ENCODE measurements at places on chromosomes 12 and 14.

GRCh38 chr12:124381456-124382296 is 86.8 kb downstream of the RFLNA start:
- peak; percentile 51 for DNase-seq

GRCh38 chr12:8491646-8492530 is 21.4 kb upstream of the CLEC4D start:
- no peak for DNase-seq

- DNase-seq: no peak
These were observed 24.5 kb upstream of the KIF21A start for GRCh38 chr12:39467432-39467870.

GRCh38 chr12:104313568-104314241 is 10.2 kb downstream of the EID3 start:
- no peak for DNase-seq

- DNase-seq: no peak
These were observed 14.2 kb downstream of the FAIM2 start for GRCh38 chr12:49889361-49890095.

- no peak for DNase-seq
These were observed 690.3 kb downstream of the TMEM121 start for GRCh38 chr14:106216679-106217078.

DNA sequence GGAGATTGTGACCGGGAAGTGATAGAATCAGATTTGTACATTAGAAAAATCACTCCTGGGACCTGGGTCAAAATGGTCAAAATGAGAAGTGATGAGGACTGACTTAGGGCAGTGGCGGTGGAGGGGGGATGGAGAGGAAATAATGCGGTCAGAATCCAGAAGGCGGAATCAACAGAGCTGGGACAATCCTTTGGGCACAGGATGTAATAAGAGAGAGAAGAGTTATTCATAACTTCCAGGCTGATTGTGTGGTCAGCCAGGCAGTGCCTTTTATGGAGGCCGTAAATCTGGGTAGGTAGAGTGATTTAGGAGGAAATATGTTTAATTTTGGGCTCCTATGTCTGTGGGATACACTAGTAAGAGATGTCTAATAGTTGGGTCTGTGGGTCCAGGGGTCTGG is 21.6 kb downstream of the FBXL14 start:
- no peak for DNase-seq

GRCh38 chr12:121577443-121578180 is 3.2 kb downstream of the KDM2B start:
- no peak for DNase-seq

DNA sequence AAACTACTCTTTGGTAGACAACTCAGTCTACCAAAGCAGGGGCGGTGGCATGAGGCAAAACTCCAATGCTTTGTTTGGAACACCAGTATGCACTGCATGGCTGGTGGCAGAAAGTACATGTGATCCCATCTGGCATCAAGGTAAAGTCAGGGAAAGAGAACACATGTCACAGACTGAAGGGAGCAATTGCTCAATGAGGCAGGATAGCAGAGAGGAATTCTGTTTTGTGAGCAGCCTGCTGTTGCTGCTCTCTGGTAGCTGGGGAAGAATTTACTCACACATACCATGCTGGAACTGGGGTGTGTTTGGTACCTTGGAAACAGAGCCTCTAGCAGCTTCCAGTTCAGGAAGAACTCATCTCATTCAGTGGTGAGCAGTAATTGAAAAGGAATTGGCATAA is 84.8 kb downstream of the HELB start:
- no peak for DNase-seq

GRCh38 chr12:3107954-3108353 is 30.8 kb downstream of the TSPAN9 start:
- DNase-seq: peak; percentile 18

DNA sequence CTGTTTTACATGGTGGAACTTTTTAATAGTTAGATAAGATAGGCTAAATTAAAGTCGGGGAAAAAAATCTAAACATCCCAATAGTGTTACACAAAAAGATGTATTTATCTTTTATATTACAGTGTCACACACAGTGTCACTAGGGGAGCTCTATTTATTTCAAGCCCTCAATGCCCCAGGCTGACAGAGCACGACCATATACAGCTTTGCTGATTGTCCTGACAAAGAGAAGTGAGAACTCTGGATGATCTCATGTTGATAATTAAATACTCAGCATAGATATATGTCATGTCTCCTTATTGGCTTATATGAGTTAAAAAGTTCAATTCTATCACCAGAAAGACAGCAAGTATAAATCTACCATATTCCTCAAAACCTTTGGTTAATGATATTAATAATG is 594.3 kb downstream of the LRFN5 start:
- DNase-seq: no peak

DNA sequence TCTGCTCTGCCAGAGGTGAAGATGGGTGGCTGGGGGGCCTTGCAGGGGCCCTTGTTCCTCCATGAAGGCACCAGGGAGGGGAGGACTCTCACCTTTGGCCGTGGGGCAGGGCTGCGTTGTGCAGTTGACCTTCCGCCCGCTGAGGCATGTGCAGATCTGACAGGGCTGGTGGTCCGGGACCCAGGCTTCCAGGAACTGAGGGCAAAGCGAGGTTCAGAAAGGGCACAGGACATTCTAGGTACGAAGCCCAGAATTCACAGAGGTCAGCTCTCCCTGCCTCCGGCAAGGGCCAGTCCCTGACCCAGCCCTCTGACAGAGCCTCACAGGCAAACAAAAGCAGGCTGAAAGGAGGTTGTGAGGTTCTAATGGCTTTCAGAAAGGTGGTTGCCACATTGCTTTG is 40.4 kb upstream of the ANO2 start:
- no peak for DNase-seq

- DNase-seq: peak; percentile 12
These were observed 35.6 kb downstream of the SCFD1 start for GRCh38 chr14:30657606-30658163.

GRCh38 chr14:55556929-55557623 is 22.9 kb upstream of the KTN1 start:
- peak; percentile 92 for DNase-seq

DNA sequence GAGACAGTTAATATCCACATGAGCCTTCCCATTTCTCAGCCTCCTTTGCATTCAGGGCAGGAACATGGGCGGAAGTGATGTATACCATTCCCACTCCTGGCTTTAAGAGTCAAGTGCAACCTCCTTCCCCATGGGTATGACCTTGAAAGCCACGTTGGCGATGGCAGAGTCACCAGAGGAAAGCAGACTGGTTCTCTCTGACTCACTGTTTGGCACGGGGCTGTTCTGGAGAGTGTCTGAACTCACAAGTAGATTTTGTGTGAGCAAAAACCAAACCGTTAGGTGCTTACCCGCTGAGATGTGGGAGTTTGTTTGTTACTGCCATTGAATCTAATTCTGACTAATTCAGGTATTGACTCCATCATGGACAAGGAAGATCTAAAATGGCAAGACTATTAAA is 36.7 kb upstream of the PZP start:
- DNase-seq: no peak

GRCh38 chr12:92065639-92066038 is 80.0 kb downstream of the BTG1 start:
- DNase-seq: no peak

- DNase-seq: no peak
These were observed 85.5 kb downstream of the STON2 start for GRCh38 chr14:81314443-81315175.

DNA sequence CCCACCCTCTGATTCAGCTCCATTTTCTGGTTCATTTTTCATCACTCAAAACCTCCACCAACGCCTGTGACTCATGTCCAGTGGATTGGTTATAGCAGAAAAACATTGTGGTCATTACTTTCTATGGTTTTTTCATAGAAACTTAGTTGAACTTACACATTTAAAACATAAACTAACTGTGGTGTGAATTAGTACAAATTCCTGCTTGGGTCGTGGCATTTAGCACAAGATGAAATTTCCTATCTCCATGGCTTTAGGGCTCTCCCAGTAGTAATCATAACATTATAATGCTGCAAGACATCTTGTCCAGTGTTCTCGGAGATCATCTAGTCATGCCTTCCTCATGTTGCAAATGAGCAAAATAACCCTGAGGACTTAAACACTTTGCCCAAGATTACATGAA is 7.1 kb downstream of the RNASE7 start:
- DNase-seq: peak; percentile 49

DNA sequence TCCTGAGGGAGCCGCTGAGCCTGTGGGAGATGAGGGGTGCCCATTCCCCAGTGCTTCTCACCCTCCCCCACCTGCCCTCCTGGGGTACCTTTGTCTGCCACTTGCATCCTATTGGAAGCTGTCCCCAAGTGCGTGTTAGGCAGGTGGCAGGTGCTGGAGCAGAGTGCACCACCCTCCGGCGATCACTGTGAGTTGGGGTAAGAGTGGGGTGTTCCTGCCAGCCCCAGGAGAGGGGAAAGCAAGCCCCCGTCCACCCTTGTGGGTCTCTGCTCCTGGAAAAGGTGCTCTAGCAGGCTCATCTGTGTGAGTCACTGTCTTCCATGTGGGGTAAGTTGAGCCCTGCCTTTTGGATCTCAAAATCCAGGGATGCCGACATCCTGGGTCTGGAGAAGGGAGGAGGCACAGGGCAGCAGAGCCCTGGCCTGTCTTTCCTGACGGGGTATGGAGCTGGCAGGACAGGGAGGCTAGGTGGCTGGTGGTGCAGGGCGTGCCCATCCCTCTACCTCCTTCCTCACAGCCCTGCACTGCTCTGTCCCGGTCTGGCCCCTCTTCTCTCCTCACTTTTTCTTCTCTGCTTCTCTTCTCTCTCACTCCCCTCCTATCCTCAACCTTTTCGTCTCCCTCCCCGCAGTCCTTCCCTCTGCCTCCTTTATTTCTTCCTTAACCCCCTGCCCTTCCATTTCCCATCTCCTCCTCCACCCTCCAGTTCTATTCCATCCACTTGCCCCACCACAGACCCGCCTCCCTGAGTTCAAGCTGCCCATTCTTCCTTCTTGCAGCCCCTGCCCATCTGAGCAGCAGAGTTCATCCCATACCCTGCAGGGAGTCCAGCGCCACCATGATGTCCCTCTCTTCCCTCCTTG is 20.1 kb upstream of the KRT7 start:
- no peak for DNase-seq

GRCh38 chr14:22668417-22668816 is 24.3 kb upstream of the OR6J1 start:
- DNase-seq: peak; percentile 75

DNA sequence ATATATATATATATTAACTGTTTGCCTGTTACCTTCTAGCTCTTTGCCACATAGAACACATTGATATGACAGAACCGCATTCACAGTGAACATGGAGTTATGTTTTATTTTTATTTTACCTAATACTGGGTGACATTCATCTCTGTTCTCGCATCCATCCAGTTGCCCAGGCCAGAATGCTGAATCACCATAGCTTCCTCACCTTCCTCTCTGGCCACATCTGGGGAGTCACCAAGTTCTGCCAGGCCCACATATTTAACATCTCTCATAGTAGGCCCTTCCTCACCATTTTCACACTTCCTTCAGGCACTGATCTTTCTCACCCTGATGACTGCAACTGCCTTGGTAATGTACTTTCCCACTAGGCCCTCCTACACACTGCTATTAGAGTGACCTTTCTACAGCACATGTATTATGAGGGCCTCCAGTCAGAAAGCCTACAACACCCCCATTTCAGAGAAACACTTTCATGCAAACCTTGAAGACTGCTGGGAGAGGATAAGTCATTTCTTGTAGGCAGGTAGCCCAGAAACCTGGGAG is 106.8 kb downstream of the LGR5 start:
- no peak for DNase-seq

DNA sequence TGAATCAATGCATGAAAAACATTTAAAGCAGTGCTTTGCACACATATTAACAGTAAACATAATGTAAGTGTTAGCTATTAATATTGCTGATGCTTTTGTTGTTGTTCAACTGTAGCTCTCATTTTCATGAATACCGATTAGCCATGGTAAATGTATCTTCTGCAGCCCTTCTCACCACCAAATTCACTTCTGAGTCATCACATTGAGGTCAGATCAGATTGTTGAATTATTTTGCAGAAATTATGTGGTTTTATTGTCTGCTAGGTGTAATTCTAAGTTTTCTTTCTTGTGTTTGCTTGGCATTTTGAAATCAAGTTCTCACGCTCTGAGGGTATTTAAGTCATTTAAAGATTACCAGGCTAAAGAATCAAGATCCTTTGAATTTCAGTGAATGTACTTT is 74.6 kb downstream of the AKAP6 start:
- peak; percentile 54 for DNase-seq

GRCh38 chr12:83172441-83172840 is 485.7 kb downstream of the TMTC2 start:
- DNase-seq: no peak

DNA sequence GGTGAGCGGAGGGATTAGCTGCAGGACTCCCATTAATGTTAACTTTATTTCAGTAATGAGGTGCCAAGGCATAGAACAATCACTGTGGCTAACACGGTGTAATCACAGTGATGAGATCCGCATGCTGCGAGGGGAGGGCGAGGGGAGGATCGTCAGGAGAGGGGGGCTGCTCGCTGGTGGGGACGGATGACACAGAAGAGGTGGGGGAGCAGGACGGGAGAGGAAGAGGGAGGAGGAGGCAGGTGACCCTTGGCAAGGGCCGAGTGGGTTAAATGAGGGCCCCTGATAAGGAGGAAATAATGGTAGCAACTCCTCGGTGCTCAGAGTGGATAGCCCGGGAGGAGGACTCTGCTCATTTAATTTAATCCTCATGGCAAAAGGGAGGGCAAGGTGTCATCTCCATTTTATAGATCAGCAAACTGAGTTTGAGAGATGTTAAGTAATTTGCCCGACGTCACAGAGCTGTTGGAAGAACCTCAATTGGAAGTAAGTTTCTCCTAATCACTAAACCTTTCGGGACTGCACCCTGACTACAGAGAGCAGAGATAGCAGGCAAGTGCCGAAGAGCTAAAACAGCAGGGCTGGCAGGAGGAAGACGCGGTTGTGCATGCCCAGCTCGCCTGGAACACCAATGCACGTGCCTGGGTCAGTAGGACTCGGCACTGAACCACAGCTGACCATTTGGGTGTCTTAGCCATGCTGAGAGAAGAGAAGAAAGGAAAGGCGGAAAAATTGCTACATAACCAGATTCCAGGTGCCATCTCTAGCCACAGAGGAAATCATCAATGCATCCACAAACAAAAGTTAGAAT is 43.0 kb downstream of the SPRING1 start:
- DNase-seq: no peak

Measured in fibroblast of upper back skin (primary cell).